Smooth muscle cell of trachea (primary cell): ENCODE measurements at places on chromosomes 1 and 21. TPM values are rescaled to one million over a fixed set of nuclear protein-coding genes. Genes with fewer than 3 reads are reported as not detected.

DFFA gene
- total RNA-seq = 34.2 and 45.5 TPM in 2 replicates

LCE1E gene
- total RNA-seq = not detected in 2 replicates

RFX5 gene
- 44.9 and 55.1 TPM in 2 replicates for total RNA-seq

TRAF3IP3 gene
- not detected in 2 replicates for total RNA-seq

LRRC40 gene
- total RNA-seq = 15.5 and 32.3 TPM in 2 replicates

MPZ gene
- total RNA-seq = 0.87 and 0.99 TPM in 2 replicates

NPHS2 gene
- total RNA-seq = not detected in 2 replicates

DISC1 gene
- 3.0 and 3.5 TPM in 2 replicates for total RNA-seq

RGS1 gene
- not detected in 2 replicates for total RNA-seq

LCA5L gene
- total RNA-seq = 0.66 and 0.87 TPM in 2 replicates

ARMH1 gene
- total RNA-seq = 1.3 and 5.0 TPM in 2 replicates

HPDL gene
- 0.50 and 0.73 TPM in 2 replicates for total RNA-seq

AUNIP gene
- 0.33 and 1.0 TPM in 2 replicates for total RNA-seq

NBPF6 gene
- not detected in 2 replicates for total RNA-seq

KLF18 gene
- not detected in 2 replicates for total RNA-seq

MNDA gene
- total RNA-seq = not detected in 2 replicates

NR1I3 gene
- not detected in 2 replicates for total RNA-seq

FAM72B gene
- 0.50 and 3.9 TPM in 2 replicates for total RNA-seq

KCNQ4 gene
- under 0.01 TPM in 2 replicates for total RNA-seq

OR2M3 gene
- total RNA-seq = not detected in 2 replicates

ADAMTS1 gene
- 171 and 183 TPM in 2 replicates for total RNA-seq

FCRL4 gene
- not detected in 2 replicates for total RNA-seq

OR2T33 gene
- total RNA-seq = not detected in 2 replicates

DEPDC1 gene
- 3.3 and 35.5 TPM in 2 replicates for total RNA-seq

WNT2B gene
- 3.2 and 9.9 TPM in 2 replicates for total RNA-seq

SHE gene
- total RNA-seq = under 0.01 and 0.15 TPM in 2 replicates

LCE3D gene
- not detected in 2 replicates for total RNA-seq

WDR64 gene
- total RNA-seq = not detected in 2 replicates
